Hindlimb muscle (tissue), 1 donor: ENCODE measurements at places on chromosomes 3 and 15.

- no peak for DNase-seq
Observed at GRCh38 chr3:52243791-52244628, 1.5 kb upstream of the PPM1M start.

GRCh38 chr3:23809294-23809693, 3.5 kb downstream of the UBE2E1 start:
- DNase-seq: no peak

DNA sequence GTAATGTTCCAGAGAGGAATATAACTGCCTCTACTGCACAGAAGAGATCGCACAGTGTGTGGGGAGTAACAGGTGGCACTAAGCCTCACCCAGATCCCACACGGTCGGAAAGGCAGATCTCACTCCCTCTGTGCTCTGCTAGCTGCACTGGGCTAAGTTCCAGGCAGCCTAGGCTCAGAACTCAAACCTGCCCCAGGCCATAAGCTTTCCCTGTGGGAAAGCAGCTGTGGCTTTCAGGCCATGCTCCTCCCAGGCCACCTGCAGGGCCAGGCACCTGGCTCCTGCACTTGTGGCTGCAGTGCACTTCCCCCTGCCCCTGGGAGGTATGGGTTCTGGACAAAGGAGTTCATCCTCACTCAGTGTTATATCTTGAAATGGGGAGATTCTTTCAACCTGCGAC, 27.5 kb downstream of the PCCB start:
- DNase-seq: no peak

GRCh38 chr3:125037498-125038150, 18.2 kb downstream of the HEG1 start:
- DNase-seq: no peak

DNA sequence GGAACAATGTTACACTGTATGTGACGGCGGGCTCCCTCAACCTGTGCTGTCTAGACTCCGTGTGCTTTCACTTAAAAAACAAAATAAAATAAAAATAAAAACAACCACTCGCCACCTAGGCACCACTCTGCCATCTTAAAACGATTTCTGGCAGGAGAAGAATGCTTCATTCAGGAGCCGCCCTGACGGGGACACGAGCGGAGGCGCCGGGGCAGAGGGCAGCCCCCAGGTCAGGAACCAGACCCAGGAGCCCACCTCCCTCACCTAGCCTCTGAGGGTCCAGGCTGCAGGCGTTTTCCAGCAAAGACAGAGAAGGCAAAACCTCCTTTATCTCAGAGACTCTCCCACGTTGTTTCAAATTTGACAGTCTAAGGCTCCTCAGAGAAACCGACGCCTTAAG, 85.1 kb upstream of the SNRPA1 start:
- DNase-seq: no peak

DNA sequence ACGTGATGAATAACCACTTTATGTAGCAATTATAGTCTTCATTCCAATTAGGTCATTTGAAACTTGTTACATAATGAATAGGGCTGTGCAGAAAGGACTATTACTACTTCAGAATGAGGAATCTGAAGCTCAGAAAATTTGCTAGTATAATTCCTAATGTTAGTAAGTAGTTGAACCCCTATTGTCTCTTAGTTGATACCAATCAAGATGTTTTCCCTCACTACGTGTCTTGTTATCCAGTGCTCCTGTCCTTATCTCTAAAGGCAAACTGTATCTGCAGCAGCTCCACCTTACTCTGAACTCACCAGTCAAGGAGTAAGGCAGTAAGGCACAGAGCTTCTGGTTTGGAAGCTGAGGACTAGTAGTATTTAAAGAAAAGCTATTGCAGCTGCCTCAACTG, 32.0 kb downstream of the RAB11A start:
- DNase-seq: no peak

DNA sequence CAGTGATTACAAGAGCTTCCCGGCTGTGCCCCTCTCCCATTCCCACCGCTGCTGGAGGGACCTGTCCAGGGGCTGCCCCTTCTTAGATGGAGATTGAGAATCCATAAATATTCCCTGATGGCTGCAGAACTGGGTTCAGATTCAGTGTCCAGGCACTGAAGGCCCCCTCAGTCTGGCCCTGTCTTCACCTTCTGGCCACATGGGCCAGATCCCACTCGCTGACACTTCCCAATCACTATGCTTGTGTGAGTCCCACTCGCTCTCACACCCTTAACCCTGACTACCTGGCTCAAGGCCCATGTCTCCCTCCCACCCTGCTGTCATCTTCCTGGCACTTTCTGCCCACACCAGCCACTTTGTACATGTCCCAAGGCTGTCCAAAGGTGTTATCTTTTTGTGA, 15.5 kb upstream of the MRPS22 start:
- no peak for DNase-seq

- DNase-seq: no peak
Observed at GRCh38 chr3:3619815-3620214, 179.4 kb upstream of the LRRN1 start.

DNA sequence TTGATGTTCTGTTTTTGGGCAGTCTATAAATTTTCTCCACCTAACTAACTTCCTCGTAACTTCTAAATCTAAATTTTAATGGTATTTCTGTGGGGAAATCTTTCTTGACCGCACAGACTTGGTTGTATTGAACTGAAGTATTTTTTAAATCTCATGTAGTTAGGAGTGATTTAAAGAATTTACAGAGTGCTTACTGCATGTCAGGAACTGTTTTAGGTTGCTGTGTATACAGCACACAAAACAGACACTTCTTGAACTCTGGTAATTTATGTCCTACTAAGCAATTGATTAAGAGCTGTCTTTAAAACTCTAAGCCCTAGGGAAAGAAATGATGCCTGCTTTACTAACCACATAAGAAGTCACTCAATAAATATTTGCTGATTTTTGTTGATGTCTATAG, 1350.2 kb downstream of the ZPLD1 start:
- DNase-seq: no peak

GRCh38 chr3:127625821-127626220, 3.2 kb upstream of the PODXL2 start:
- no peak for DNase-seq

- DNase-seq: peak; percentile 40
Observed at GRCh38 chr15:26864664-26865191, 2.1 kb upstream of the GABRA5 start.

GRCh38 chr3:64648927-64649906, 38.6 kb downstream of the ADAMTS9 start:
- no peak for DNase-seq

DNA sequence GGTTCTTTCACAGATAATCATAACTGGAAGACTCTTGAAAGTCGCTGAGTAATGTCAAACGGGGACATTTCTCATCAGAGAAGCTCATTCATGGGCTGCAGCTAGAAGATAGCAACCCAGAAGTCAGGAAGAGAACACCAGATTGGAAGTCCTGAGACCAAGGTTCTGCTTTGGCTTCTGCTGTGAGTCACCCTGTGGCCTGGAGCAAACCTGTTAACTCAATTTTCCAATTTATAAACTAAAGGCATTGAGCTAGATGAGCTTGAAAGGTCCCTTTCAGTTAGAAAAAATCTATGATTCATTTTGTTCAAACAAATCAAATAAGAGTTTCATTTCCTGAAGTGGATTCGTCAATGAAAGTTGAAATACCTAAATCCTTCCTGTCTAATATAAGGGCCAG, 402.2 kb downstream of the EPHB1 start:
- no peak for DNase-seq
